ENCODE measurements at places on chromosomes 2 and 18.

- no peak for DNase-seq
These were observed 614.9 kb downstream of the LRP1B start for GRCh38 chr2:141515931-141516330.

- DNase-seq = no peak
These were observed 34.8 kb downstream of the TOGARAM2 start for GRCh38 chr2:29015701-29016470.

GRCh38 chr2:53173698-53174455, 593.7 kb upstream of the CHAC2 start:
- DNase-seq = no peak

DNA sequence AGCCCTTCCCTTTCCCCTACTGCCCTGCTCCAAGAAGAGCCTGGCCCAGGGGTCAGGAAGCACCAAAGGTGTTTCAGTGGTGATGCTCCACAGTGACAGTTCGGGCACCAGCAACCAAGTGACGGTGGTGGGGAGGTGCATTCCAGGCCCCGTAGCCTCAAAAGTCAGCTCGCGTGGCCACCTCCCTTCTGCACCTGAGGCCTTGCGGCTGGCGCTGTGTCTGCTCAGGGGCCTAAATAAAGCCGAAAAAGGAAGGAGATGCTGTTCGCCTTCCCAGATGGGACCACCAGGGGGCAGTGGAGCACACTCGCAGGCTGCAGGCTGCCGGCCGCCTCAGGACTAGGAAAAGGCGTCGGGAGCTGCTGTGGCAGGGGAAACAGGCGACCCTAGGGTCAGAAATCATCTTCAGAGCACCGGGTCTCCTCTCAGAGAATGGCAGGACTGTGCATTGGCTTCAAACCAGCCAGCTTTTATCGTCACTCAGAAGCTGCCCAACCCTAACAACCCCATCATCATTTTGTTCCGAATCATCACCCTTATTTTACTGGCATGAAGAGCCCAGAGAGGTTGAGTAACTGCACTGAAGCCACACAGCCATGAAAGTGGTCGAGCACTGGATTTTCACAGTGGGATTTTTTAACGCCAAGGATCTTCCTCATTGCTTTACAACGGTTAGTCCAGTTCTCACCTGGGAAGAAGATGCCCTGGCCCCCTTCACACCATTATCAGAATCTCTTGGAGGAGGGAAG, 213.0 kb upstream of the CELF4 start:
- DNase-seq = no peak

GRCh38 chr2:2123238-2123637, 207.8 kb downstream of the MYT1L start:
- DNase-seq = no peak

DNA sequence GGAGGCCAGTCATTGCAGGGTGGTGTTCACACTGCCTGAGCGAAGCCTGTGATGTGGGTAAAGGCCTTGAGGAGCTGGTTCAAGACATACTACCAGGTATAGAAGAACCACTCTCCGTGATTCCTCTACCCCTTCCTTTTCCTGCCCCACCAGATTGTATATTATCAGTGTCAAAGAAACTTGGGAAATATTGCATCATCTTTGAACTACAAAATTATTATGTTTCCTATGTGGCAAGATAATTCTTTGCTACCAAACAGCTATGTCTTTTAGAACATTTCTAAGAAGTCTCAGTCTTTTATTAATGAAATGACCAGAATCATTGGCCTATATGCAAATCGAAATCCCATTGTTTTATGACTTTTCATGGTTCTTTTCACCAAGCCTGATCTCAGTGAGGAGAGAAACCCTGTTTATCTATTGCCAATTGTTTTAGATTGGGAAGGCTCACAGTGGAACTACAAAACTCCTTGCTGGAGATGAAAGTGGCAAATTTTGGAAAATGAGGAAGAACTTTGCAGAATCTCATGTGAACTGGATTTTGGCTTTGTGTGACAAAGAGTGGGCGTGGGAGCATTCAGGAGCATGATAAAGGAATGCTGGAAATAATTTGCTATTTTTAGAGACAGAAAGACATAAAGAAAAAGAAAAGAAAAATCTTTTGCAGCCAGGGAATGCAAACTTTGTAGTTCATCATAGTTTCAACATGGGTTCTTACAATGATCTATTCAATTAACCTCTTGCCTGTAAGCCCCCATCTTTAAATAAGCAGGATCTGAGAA, 286.9 kb downstream of the INSIG2 start:
- no peak for DNase-seq

DNA sequence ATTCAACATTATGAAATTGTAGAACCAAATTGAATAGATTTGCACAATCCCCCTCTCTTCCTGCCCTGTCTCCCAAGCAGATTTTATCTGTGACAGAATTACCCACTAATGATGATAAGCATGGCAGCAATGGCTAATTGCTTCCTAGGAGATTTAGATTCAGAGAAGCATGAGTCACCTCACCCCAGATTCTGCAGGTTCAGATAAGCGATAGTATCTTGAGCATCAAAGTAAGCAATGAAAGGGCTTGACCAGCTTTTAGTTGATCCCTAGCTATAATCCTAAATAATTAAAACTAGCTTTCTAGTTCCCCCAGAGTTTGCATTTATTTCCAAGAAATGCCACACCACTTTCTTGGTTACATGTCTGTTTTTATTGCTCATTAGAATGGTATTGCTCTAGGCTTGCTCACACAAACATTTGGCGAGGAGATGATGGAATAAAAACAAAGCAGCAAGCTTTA, 204.3 kb downstream of the GULP1 start:
- no peak for DNase-seq

DNA sequence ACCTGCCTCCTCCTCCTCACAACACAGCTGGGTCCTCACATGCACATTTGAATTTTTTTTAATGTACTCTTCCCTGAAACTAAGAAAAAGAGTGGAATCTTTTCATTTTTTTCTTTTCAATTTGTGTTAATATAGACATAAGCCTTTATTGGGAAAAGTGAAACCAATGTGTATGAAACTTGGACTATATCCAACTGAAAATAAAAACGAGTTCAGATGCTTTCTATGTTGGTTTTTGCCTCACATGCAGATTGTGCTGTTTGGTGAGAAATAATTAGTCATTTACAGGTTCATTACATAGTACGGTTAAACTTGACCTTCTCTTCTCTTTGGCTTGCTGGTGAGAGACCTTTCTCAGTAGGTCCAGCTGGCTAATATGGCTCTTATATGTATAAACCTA, 515.2 kb upstream of the FANCL start:
- no peak for DNase-seq

- no peak for DNase-seq
These were observed 8.1 kb downstream of the SUPT7L start for GRCh38 chr2:27655155-27655951.

GRCh38 chr2:178858896-178859625, 51.8 kb upstream of the TTN start:
- no peak for DNase-seq

- no peak for DNase-seq
These were observed 40.1 kb downstream of the TMEM17 start for GRCh38 chr2:62465741-62466502.

- no peak for DNase-seq
These were observed 37.0 kb upstream of the PKDCC start for GRCh38 chr2:42010743-42011298.

GRCh38 chr2:201795607-201796477, 10.5 kb upstream of the CDK15 start:
- DNase-seq = no peak

- DNase-seq = no peak
These were observed 181.0 kb downstream of the C1D start for GRCh38 chr2:67881816-67882215.

DNA sequence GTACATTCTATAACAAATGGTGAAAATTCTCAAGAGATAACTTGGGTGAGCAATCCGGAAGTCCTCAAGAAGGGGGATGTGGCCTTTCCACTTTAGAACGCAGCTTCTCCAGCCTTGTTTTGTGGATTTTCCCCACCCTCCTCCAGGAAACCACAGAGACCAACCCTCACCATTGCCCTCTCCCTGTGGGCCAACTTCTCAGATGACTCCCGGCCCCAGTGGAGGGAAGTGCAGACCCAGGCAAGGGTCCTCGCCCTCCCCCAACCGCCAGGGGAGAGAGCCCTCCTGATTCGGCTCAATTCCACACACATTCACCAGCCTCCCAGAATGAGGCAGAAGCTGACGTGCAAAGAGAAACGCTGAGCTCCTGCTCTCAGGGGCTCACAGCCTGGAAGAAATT, 277.2 kb downstream of the EIPR1 start:
- DNase-seq = no peak

GRCh38 chr2:169105476-169105875, 36.1 kb downstream of the DHRS9 start:
- no peak for DNase-seq

- DNase-seq = no peak
These were observed 96.3 kb downstream of the ARMC9 start for GRCh38 chr2:231294571-231295362.

DNA sequence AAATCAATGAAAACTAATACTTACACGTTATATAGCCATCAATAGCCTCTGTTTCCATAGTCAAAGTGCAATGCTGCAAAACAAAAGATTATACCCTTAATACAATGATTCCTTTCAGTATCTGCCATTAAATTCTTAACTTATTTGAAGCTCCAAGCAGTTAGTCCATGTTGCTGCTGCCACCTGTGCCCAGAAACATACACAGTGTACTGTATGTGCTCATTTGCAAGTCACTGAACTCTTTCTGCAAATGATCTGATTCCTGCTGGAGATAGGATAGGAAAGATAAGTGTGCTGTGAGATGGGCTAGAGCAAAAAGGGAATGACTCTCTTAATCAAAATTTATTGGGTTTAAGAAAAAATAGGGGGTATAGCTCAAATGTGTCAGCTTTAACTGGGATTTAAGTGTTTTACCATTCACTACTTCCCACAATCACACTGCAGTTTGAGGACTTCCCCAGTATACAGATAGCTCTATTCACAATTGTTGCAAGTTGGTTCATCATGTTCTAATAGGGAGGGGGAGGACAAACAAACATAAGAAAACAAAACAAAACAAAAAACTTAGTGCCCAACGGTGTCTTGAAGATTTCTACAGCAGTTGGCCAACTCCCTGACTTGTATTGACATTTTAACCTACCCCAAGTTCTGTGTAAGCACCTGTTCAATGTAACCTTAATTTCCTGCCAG, 2.7 kb downstream of the IKZF2 start:
- no peak for DNase-seq

DNA sequence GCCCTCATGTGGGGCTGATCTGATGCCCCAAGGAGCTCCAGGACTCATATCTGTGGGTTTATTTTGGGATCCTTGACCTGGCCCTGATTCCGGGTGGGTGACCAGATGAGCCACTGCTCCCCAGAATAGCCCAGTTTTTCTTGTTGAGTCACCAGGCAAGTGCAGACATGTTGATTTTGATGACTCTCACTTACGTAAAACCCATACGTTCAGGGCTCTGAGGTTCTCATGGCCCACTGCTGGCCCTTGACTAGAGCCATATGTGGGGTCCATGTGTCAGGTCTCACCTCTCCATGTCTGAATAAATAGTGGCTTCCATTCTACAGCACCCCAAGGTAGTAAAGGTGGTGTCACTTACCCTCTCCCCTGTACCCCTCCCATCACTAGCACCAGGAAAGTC, 41.9 kb downstream of the CDC42EP3 start:
- DNase-seq = no peak

DNA sequence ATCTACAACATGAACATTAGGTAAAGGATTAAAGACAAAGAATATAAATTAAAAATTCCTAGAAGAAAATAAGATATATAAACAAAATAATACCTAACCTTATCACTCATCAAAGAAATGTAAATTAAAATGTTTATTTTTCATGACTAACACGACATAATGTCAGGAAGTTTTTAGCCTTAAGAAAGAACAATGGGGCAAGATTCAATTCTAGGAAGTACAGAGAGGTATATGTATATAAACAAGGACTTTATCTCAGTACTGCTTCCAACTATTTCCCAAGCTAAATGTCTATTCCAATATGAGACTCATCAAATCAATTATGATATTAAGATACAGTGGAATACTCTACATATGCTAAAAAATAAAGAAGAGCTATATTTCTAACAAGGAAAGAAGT, 44.1 kb downstream of the TTC21B start:
- DNase-seq = no peak

DNA sequence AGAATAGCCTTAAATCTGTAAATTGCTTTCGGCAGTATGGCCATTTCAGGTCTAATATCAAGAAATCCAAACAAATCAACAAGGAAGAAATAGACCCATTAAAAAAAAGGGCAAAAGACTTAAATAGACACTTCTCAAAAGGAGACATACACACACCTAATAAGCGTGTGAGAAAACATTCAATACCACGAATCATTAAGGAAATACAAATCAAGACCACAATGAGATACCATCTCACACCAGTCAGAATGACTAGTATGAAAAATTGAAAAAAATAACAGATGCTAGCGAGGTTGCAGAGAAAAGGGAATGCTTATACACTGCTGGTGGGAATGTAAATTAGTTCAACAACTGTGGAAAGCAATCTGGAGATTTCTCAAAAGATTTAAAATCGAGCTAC, 243.2 kb downstream of the DSEL start:
- DNase-seq = no peak

Data from NCI-H1436 treated with DMSO at 0.1 percent for 48 hours (cell line).